H7 (cell line): ENCODE measurements at places on chromosomes 5 and 9. TPM values are rescaled to one million over a fixed set of nuclear protein-coding genes. Genes with fewer than 3 reads are reported as not detected.

DNA sequence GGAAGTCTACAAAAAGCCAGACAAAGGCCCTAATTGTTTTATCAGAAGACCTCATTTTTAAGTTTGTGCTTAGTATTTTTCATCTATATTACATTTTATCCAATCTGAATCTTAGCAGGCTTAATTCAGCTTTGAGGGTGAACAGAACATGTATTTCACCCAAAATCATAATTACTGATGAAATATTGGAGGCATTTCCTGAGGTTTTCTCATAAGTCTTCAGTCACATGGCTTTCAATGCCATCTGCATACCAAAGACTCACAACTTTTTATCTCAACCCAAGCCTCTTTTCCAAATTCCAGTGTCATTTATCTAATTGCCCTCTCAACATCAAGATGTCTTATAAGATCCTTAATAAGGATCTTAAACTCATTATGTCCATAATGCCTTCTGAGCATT, 150.8 kb downstream of the TTC39B start:
- DNase-seq = no peak

The EGFL7 gene
- total RNA-seq = 68.5 and 87.3 TPM in 2 replicates

The TRIM23 gene
- total RNA-seq = 12.6 and 14.3 TPM in 2 replicates

The PTPN3 gene
- 0.62 and 2.0 TPM in 2 replicates for total RNA-seq

GRCh38 chr5:40914835-40915234, 5.5 kb downstream of the C7 start:
- no peak for DNase-seq

DNA sequence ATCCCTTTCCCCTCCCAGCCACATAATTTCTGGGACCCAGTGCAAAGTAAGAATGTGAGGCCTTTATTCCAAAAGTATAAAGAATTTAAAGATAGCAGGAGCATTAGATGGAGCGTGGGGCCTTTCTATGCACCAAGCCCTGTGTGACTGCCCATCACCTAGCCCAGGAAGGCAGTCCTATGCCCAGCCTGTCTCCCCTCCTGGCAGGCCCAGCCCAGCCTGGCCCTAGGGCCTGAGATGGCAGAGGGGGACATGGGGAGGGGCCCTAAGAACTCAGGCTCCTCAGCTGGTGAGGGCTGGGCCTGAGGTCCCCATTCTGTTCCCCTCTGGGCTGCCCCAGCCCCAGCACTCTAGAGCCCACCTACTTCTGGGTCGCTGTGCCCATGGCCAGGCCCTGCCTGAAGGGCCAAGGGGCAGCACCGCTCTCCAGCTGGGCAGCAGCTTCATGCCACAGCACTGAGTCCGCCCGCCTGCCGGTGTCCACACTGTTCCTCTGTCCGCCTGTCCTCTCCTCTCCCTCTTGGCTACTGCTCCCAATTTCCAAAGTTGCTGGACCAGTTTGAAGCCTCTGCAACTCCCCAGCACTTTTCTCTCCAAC, 995 bp upstream of the SLC23A1 start:
- DNase-seq = no peak

DNA sequence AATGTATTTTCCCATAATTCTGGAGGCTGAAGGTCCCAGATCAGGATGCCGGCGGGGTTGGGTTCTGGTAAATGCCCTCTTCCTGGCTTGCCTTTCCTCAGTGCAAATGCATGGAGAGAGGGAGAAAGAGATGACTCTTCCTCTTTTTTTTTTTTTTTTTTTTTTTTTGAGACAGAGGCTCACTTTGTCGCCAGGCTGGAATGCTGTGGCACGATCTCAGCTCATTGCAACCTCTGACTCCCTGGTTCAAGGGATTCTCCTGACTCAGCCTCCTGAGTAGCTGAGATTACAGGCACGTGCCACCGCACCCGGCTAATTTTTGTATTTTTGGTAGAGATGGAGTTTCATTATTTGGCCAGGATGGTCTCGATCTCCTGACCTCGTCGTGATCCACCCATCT, 300.0 kb upstream of the TAS2R1 start:
- no peak for DNase-seq

DNA sequence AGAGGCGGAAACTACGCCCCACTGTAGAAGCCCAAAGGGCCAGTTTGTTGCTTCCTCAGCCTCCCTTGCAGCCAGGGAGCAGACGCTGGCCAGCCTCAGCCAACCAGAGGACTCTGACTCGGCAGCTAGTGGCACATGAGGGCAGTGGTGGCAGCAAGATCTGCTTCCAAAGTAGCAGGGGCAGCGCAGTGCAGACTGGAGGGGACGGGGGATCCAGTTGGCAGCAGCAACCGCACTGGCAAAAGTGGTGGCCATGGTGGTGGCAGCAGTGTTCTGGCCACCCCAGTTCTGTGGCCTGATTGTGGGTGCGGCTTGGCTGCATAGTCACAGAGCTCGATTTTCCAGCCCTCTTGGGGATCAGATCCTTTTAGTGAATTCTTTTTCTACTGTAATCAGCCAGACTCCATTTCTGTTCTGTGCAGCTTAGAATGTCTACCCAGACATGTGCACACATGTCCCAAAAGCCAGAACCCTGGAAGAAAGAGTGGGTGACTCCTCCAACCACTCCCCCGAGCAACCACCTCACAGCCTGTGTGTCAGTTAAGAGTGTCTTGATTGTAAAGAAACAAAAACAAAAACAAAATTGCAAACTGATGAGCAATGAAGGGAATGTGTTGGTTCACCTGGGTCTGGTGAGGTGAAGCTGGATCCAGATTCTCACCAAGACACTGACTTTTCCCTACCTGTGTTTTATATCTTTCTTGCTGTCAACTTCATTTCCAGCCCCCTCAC, 11.0 kb upstream of the ZBTB43 start:
- no peak for DNase-seq

GRCh38 chr5:109713453-109713852, 23.7 kb downstream of the MAN2A1 start:
- DNase-seq = no peak

DNA sequence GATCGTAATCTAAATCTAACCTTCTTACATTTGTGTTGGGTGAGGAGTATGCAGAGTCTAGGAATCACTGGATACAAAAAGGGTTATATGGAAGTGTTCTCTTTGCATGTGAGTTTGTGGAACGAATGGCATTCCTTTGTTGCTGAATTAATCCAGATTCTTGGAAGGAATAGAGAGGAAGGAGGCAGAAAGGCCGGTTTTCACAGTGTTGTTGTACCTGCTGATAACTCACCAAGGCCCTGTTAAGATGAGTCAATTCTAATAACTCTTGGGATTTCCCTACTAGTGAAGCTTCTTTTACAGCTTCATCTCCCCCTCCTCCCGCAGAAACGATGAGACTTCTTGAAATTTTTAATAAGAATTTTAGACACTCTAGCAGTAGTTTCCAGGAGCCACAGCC, 84.0 kb downstream of the ZSWIM6 start:
- DNase-seq = no peak

DNA sequence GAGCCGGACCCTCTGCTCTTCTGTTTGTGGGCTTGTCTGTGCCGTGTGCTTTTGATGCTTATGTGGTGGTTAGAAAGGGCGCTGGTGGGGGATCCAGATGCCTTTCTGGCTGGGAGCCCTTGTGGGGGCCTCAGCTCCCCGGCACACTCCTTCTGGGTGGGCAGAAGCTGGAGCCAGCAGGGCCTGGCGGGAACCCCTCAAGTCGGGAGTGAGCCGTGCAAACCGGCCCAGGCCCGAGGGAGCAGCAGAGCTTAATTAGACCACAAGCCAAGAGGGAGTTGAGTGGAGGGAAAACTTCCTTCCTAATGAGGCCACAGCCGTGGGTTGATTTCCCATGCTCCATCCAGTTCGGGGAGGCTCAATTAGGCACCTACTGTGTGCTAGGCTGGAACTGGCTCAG, 76.0 kb upstream of the RNU6ATAC start:
- DNase-seq = no peak

The GPR151 gene
- total RNA-seq = 0.07 TPM in 1 of 2 replicates, not detected in the other

- no peak for DNase-seq
These were observed 11.8 kb upstream of the NADK2 start for GRCh38 chr5:36253575-36253974.

The GHR gene
- total RNA-seq = 0.28 and 0.96 TPM in 2 replicates

- DNase-seq = peak; percentile 39
These were observed 55.2 kb downstream of the NMUR2 start for GRCh38 chr5:152349683-152350526.

- no peak for DNase-seq
These were observed 2.8 kb downstream of the PDGFRB start for GRCh38 chr5:150152636-150153462.

GRCh38 chr5:116137544-116138378, 52.9 kb downstream of the COMMD10 start:
- peak; percentile 20 for DNase-seq

GRCh38 chr9:71861618-71862017, 49.4 kb downstream of the ABHD17B start:
- no peak for DNase-seq

The RBM22 gene
- total RNA-seq = 35.2 and 39.6 TPM in 2 replicates

The SOHLH1 gene
- total RNA-seq = not detected in 2 replicates

GRCh38 chr5:88691230-88691582, 191.8 kb downstream of the MEF2C start:
- DNase-seq = no peak

GRCh38 chr9:95313010-95313498, 4.5 kb downstream of the FANCC start:
- DNase-seq = peak; percentile 24

GRCh38 chr9:123866497-123866896, 63.4 kb downstream of the DENND1A start:
- DNase-seq = no peak

The ACTBL2 gene
- not detected in 2 replicates for total RNA-seq

DNA sequence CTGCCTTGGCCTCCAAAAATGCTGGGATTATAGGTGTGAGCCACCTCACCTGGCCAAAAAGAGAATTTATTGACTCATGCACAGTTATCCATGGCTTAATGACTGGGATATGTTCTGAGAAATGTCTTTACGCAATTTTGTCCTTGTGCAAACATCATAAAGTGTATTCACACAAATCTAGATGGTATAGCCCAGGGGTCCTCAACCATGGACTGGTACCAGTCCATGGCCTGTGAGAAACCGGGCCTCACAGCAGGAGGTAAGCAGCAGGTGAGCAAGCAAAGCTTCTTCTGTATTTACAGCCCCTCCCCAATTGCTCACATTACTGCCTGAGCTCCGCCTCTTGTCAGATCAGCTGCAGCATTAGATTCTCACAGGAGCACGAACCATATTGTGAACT, 12.4 kb upstream of the SIL1 start:
- no peak for DNase-seq

The PCDHGB7 gene
- total RNA-seq = 4.4 and 4.6 TPM in 2 replicates

- no peak for DNase-seq
These were observed 42.3 kb downstream of the IPPK start for GRCh38 chr9:92627651-92628050.
